Osteoblast (primary cell): ENCODE measurements at places on chromosomes 12 and 14. TPM values are rescaled to one million over a fixed set of nuclear protein-coding genes. Genes with fewer than 3 reads are reported as not detected.

Gene AMDHD1
- total RNA-seq = 0.29 and 0.36 TPM in 2 replicates

Gene TSPAN11
- total RNA-seq = 5.4 and 10.0 TPM in 2 replicates

Gene TAS2R14
- 5.9 and 7.2 TPM in 2 replicates for total RNA-seq

Gene KRT84
- total RNA-seq = not detected in 2 replicates

Gene DLK1
- total RNA-seq = not detected in 2 replicates

DNA sequence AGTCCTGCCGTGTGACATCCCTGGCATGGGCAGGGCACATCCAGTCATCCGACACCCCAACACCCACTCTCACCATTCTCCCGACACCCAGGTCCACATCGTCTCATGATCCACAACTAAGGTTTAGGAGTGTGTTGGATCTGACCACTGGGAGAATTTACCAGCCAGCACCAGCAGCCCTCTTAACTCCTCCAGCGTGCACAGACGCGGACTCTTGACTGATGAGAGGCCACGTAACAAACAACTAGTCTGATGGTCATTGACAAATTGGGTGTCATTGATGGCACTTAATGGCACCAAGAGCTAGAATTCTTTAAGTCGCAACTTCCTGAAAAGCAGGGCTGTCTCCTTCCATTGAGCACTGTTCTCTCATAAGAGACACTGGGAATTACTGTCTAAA is 203.0 kb upstream of the SFSWAP start:
- no peaks in the 10 kb centered on the region for H3K36me3 ChIP-seq
- H3K4me3 ChIP-seq = no peak overlapping the region
- H3K27ac ChIP-seq = no peak overlapping the region
- no peaks in the 10 kb centered on the region for H3K4me1 ChIP-seq

GRCh38 chr12:45234139-45234865 is 18.4 kb downstream of the ANO6 start:
- H3K4me3 ChIP-seq = peak overlapping the region; percentile 36
- no peaks in the 10 kb centered on the region for H3K36me3 ChIP-seq
- H3K27me3 ChIP-seq = no peaks in the 10 kb centered on the region
- DNase-seq = peak; percentile 69
- peak overlapping the region; percentile 99 for H3K27ac ChIP-seq
- peaks cover 50% of the 10 kb centered on the region for H3K4me1 ChIP-seq

DNA sequence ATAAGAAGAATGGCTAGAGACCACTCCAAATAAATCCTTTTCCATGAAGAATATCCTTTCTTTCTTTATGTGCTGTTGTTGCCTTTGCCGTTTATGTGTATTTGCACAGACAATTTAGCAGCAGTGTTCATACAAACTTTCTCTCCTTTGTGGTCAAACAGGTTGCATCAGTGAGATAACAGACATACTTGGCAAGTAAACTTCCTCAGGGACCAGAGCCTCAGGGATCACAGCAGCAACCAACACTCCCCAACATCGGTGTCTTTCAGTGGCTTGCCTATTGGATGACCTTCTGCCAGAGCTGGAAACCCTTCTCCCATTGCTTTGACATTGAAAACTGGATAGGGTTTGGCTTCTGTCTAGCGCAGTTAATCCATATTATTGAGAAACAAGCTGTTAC is 252.2 kb downstream of the BTG1 start:
- no peak overlapping the region for H3K27ac ChIP-seq
- no peaks in the 10 kb centered on the region for H3K4me1 ChIP-seq
- H3K36me3 ChIP-seq = no peaks in the 10 kb centered on the region
- H3K4me3 ChIP-seq = no peak overlapping the region
- H3K27me3 ChIP-seq = no peaks in the 10 kb centered on the region

- H3K27ac ChIP-seq = no peak overlapping the region
- no peaks in the 10 kb centered on the region for H3K4me1 ChIP-seq
- H3K27me3 ChIP-seq = no peaks in the 10 kb centered on the region
- no peak overlapping the region for H3K4me3 ChIP-seq
- DNase-seq = no peak
Measured at GRCh38 chr12:129928643-129929042, 24.8 kb upstream of the TMEM132D start.

DNA sequence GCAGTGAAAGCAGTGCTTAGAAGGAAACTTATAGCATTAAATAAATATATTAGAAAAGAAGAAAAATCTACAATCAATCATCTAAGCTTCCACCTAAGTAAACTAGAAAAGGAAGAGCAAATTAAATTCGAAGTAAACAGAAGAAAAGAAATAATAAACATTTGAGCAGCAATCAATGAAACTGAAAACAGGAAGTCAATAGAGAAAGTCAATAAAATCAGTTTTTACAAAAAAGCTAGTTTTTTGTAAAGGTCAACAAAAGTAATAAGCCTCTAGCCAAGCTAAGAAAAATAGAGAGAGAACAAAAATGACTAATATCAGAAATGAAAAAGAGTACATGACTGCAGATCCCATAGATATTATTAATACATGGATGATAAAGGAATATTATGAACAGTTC is 34.2 kb upstream of the KTN1 start:
- H3K36me3 ChIP-seq = no peaks in the 10 kb centered on the region
- no peak overlapping the region for H3K27ac ChIP-seq
- no peak for DNase-seq

DNA sequence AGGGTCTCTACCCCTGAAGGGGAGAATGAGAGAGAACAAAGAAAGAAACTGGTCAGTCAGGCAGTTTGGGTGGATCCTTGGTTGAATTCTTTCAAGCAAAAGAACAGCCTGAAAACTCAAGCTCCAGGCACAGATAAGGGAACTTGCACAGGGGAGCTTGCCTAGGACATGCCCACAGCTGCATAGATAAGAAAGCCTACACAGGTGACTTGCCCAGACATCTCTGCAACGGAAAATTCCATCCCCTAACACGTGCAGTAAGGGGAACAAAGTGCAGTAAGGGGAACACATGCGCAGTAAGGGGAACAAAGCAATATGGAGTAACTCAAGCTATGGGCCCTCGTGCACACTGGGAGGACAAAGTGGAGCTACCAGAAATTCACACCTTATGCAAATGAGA is 540.1 kb upstream of the MIS18BP1 start:
- H3K4me3 ChIP-seq = no peak overlapping the region
- no peaks in the 10 kb centered on the region for H3K36me3 ChIP-seq
- no peaks in the 10 kb centered on the region for H3K4me1 ChIP-seq
- H3K27me3 ChIP-seq = no peaks in the 10 kb centered on the region
- H3K27ac ChIP-seq = no peak overlapping the region

- H3K27me3 ChIP-seq = peaks cover 11% of the 10 kb centered on the region
- H3K27ac ChIP-seq = no peak overlapping the region
- H3K36me3 ChIP-seq = no peaks in the 10 kb centered on the region
- peaks cover 6% of the 10 kb centered on the region for H3K4me1 ChIP-seq
Measured at GRCh38 chr14:101736071-101736470, 25.4 kb upstream of the PPP2R5C start.
